ENCODE measurements at places on chromosomes 11 and 22. TPM values are rescaled to one million over a fixed set of nuclear protein-coding genes. Genes with fewer than 3 reads are reported as not detected.

Gene TIMP3
- 68.2 TPM for total RNA-seq

Gene GPR83
- total RNA-seq: 0.09 TPM

Gene PATE4
- total RNA-seq: not detected

Gene PDE2A
- total RNA-seq: 1.4 TPM

Gene TRIM29
- 9.7 TPM for total RNA-seq

Gene B3GAT3
- 48.1 TPM for total RNA-seq

Gene SYCE3
- not detected for total RNA-seq

Data from mesothelial cell of epicardium (in vitro differentiated cells).